ENCODE measurements at places on chromosomes 16 and 17. TPM values are rescaled to one million over a fixed set of nuclear protein-coding genes. Genes with fewer than 3 reads are reported as not detected.

- DNase-seq = peak; percentile 59
These were observed 9.1 kb upstream of the PPP1R1B start for GRCh38 chr17:39617446-39618245.

DNA sequence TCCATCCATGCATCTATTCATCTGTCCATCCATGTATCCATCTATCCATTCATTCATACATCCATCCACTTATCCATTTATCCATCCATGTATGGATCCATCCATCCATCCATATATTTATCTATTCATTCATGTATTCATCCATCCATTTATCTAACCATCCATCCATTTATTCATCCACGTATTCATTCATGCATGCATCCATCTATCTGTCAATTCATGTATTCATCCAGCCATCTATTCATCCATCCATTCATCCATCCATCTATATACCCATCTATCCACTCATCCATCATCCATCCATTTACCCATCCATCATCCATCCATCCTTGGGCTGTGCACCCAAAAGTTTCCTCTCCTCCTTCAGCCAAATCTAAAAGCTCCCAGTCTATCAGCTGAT, 43.4 kb downstream of the GDE1 start:
- no peak for DNase-seq

The KRT40 gene
- not detected for total RNA-seq

DNA sequence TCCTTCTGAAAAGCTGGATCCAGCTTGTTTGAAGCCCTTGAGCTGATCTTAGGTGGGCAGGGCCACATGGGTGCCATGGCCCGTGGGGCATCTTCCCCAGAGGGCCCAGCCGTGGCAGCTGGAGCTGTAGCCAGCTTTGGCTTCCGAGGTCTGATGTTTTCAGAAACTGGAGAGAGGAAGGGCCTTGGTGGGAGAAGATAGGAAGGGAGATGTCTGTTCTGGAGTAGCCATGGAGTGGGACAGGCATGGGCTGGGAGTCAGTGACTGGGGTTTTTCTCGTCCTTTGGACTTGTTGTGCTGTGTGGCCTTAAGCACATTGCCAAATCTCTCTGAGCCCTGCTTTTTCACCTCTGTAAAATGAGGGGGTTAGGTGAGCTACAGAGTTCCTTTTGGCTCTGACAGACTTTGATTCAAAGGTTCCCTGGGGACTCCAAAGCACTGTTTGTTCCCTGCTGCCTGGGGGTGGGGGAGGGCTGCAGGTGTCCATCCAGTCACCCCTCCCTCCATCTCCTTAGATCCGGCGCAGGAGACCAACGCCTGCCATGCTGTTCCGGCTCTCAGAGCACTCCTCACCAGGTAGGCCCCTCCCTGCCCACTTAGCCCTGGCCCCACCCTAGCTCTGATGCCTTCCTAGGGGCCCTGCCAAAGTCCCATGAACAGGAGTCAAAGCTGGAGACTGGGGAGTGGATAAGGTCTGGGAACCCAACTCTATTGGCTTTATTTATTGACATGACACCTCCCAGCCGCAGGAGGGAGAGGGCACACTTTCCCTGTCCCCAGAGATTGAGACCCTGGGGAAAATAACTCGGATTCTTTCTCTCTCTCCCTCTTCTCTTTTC, 2.1 kb downstream of the PPP1R1B start:
- no peak for DNase-seq

DNA sequence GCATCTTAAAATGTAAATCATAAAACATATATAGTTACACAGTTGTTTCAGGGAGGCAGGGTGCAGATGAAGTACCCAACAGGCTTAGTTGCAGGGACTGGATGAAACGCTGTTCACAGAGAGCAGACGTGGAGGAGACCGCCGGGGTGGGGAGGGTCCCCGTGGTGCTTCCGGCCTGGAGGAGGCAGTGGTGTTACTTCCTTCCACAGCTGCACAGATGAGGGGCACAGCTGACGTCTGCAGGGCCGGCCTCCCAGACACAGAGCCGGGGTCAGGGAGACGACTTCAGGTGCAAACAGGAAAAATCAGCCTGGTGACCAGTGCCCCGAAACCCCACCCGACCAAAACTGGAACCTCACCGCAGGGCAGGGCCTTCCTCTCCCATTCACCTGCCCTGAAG, 17.1 kb downstream of the SPIRE2 start:
- no peak for DNase-seq

- no peak for DNase-seq
These were observed 17.3 kb downstream of the KPNA2 start for GRCh38 chr17:68052810-68053209.

The NOTUM gene
- total RNA-seq = 0.29 TPM

The EVI2B gene
- total RNA-seq = 10.2 TPM

The TMEM238L gene
- not detected for total RNA-seq

The MMP15 gene
- total RNA-seq = 5.3 TPM

GRCh38 chr17:33756021-33756420, 462.9 kb upstream of the ASIC2 start:
- DNase-seq = no peak

GRCh38 chr17:36055921-36056520, 8.1 kb upstream of the CCL18 start:
- DNase-seq = no peak

GRCh38 chr17:62965686-62966425, at the start of gene TANC2:
TANC2 (plus strand) TSS chr17:62966235; CDS start chr17:63009560, 43,325 bp downstream.
- DNase-seq = peak; percentile 67

The HP gene
- 543 TPM for total RNA-seq

GRCh38 chr16:4416200-4417032, at the start of gene CORO7:
CORO7 (minus strand) TSS chr16:4416596; CDS start chr16:4416518, 78 bp downstream.
- peak; percentile 94 for DNase-seq

The ARHGAP27 gene
- total RNA-seq = 28.8 TPM

GRCh38 chr16:68273459-68273858, 9.1 kb downstream of the SLC7A6 start:
- no peak for DNase-seq

The C16orf86 gene
- 7.2 TPM for total RNA-seq

- DNase-seq = no peak
These were observed 25.0 kb downstream of the COX4I1 start for GRCh38 chr16:85824161-85825135.

DNA sequence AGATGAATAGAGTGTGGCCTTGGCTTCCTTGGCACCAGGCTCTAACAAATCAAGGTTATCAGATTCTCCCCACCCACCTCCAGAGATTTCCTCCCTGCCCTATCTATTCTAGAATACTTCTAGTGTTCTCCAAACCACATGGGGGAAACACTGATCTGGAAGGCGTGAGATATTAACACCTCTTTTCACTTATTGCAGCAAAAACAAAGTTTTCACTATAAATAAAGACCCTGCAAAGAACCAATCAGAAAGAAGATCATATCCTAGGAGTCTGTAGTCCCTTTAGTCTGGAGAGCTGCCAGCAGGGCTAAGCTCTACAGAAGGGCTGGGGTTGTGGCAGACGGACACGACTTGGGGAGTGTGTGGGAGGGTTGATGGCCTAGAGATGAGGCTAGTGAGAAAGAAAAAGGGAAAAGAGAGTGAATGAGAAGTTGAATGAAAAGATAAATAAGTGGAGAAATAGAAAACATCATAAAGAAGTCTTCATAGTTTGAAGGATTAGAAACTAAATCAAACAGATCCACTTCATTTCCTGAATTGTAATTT, 8.6 kb upstream of the SKAP1 start:
- DNase-seq = no peak

DNA sequence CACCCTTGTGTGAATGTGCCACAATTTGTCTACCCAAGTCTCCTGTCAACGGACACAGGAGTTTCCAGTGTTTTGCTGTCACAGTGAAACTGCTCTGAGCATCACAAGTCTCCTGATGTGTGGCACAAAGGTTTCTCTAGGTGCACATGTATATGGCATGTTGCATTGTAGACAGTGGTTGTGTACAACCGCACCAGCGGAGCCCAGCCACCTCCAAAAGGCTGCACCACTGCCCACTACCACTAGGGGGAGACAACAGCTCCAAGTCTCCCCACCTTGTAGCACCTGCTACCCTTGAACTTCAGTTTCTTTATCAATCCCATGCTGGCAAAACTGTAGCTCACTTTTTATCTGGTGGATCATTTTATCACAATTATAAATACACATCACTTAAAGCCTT, 95.5 kb upstream of the ZNF469 start:
- no peak for DNase-seq

The KRT34 gene
- total RNA-seq = not detected

GRCh38 chr16:82421851-82422250, 204.9 kb upstream of the CDH13 start:
- no peak for DNase-seq

Data from breast epithelium (tissue), 4 donors.